Heart left ventricle (tissue), 16 donors: ENCODE measurements at places on chromosomes 3 and 15. TPM values are rescaled to one million over a fixed set of nuclear protein-coding genes. Genes with fewer than 3 reads are reported as not detected.
A peak's percentile ranks its signal among the peaks of the same experiment; 100 is the strongest.

The CP gene
- total RNA-seq: 2.8 TPM

DNA sequence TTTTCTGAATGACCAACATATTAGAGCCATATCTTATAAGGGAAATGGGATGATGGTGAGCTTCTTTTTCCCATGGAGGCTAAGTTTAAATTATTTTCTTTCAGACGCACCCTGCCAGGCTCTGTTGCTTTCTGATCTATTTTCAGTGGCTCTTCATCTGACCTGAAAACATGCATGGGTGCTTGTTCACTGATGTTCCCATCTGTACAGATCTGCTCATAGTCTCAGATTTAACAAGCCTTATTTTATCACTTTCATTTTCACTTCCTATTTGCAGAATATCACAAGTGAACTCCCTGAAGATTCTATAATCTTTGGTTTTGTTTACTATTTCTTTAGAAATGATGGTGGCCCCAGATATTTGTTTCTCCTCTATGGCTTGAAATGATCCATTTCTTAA, 31.1 kb upstream of the SUCLG2 start:
- no peak overlapping the region for H3K27ac ChIP-seq
- no peaks in the 10 kb centered on the region for H3K4me1 ChIP-seq
- H3K27me3 ChIP-seq: no peaks in the 10 kb centered on the region
- no peak for DNase-seq
- H3K36me3 ChIP-seq: no peaks in the 10 kb centered on the region
- no peak overlapping the region for H3K4me3 ChIP-seq

The CEP70 gene
- total RNA-seq: 25.1 TPM

DNA sequence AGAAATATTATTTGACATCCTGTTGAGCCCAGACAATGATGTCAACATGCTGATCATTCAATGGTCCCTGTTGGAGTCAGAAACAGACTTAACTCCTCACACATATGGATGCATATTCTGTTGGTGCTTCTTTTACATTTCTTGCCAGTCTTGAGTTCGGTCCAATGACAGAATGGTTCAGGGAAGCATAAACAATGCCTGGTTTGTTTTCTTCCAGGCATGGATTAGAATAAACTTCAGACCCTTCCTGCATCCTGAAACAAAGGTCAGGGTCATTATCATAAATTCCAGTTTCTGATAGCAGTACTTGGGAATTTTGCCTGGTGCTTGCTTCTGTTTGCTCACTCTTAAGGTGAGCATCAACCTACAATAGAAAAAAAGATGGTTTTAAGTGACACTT, 33.3 kb downstream of the BTLA start:
- H3K27ac ChIP-seq: no peak overlapping the region
- DNase-seq: no peak
- H3K4me1 ChIP-seq: peaks cover 1% of the 10 kb centered on the region
- H3K4me3 ChIP-seq: no peak overlapping the region
- H3K36me3 ChIP-seq: no peaks in the 10 kb centered on the region
- H3K27me3 ChIP-seq: no peaks in the 10 kb centered on the region

The CCPG1 gene
- 84.0 TPM for total RNA-seq

DNA sequence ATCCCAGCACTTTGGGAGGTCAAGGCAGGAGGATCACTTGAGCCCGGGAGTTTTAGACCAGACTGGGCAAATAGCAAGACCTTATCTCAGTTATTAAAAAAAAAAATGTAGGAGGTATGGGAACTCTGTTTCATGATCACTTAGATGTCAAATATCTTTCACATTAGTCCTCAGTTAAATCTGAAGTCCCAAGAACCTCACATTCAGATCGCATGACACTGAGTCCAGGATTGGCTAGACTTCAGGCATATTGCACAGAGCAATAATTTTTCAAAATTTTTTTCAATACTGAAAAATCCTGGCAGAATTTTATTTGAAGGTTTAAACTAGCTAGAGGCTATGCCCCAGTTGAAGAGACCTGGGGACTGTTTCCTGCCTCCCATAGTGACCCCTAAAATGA, 56.3 kb upstream of the ZNF148 start:
- no peaks in the 10 kb centered on the region for H3K36me3 ChIP-seq
- no peak overlapping the region for H3K4me3 ChIP-seq
- DNase-seq: no peak
- no peaks in the 10 kb centered on the region for H3K4me1 ChIP-seq
- H3K27me3 ChIP-seq: no peaks in the 10 kb centered on the region

The TTLL13 gene
- 0.35 TPM for total RNA-seq

The TM4SF18 gene
- 8.9 TPM for total RNA-seq

- H3K4me1 ChIP-seq: peaks cover 54% of the 10 kb centered on the region
- no peak overlapping the region for H3K4me3 ChIP-seq
- H3K36me3 ChIP-seq: no peaks in the 10 kb centered on the region
- no peak overlapping the region for H3K27ac ChIP-seq
Measured at GRCh38 chr3:194874206-194874605, 188.5 kb downstream of the FAM43A start.

GRCh38 chr15:97653896-97654295, 306.6 kb upstream of the ARRDC4 start:
- H3K27me3 ChIP-seq: no peaks in the 10 kb centered on the region
- H3K4me1 ChIP-seq: peaks cover 6% of the 10 kb centered on the region
- H3K36me3 ChIP-seq: no peaks in the 10 kb centered on the region

DNA sequence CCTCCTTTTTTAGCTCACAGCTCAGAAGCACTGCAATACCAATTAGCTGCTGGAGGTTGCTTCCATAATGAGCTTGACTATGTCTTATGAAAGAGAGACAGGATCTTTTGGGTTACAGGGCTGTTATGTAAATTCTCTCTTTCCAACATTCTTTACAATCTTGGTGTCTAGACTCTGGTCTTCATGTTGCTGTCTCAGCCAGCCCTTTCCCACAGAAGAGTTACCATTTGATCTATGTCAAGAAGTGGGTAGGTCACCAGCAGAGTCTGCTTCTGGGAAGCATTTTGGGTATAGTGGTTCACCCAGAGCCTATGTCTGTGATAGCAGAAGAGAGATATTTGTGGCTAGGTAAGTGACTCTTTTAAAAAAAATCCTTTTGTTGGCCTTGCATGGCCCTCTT, 234.5 kb downstream of the SATB1 start:
- no peaks in the 10 kb centered on the region for H3K27me3 ChIP-seq
- no peak for DNase-seq
- no peaks in the 10 kb centered on the region for H3K36me3 ChIP-seq
- no peaks in the 10 kb centered on the region for H3K4me1 ChIP-seq

The GOLGA6A gene
- not detected for total RNA-seq

GRCh38 chr3:108391917-108392593, 95.7 kb downstream of the HHLA2 start:
- H3K27ac ChIP-seq: no peak overlapping the region
- no peaks in the 10 kb centered on the region for H3K27me3 ChIP-seq
- no peak overlapping the region for H3K4me3 ChIP-seq
- H3K4me1 ChIP-seq: no peaks in the 10 kb centered on the region

GRCh38 chr15:22956257-22956977, 23.8 kb downstream of the CYFIP1 start:
- peak; percentile 66 for DNase-seq
- no peaks in the 10 kb centered on the region for H3K36me3 ChIP-seq
- H3K4me3 ChIP-seq: no peak overlapping the region
- H3K4me1 ChIP-seq: peaks cover 53% of the 10 kb centered on the region
- H3K27me3 ChIP-seq: no peaks in the 10 kb centered on the region

The CCDC54 gene
- total RNA-seq: not detected

The PPP2R3A gene
- 60.3 TPM for total RNA-seq

GRCh38 chr3:62167566-62168262, 205.6 kb downstream of the FEZF2 start:
- no peaks in the 10 kb centered on the region for H3K4me1 ChIP-seq
- H3K27me3 ChIP-seq: no peaks in the 10 kb centered on the region
- H3K27ac ChIP-seq: no peak overlapping the region
- DNase-seq: no peak

The NXPE3 gene
- total RNA-seq: 38.5 TPM

The EXD1 gene
- not detected for total RNA-seq

The LINGO1 gene
- 1.4 TPM for total RNA-seq

The PPM1L gene
- 36.6 TPM for total RNA-seq

The GP5 gene
- total RNA-seq: not detected

DNA sequence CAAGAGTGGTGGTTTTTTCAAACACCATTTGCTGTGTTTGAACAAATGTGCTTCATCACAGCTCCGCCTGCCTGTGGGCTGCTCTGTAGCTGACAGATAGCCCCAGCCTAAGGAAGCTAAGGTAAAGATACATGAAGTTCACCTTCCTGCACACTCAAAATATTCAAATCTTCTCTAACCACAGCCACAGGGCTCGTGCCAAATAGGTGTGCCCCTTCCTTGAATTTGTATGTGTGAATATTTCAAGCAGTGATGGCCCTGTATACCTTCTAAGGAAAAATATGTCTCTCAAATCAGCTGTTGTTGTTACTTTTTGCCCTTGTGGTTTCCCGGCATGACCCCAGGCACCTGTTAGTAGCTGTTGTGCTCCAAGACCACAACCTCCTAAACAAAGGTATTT, 92.8 kb downstream of the CCNL1 start:
- no peak overlapping the region for H3K27ac ChIP-seq
- no peak overlapping the region for H3K4me3 ChIP-seq
- no peaks in the 10 kb centered on the region for H3K27me3 ChIP-seq
- DNase-seq: no peak
